Uterus (tissue), 4 donors: ENCODE measurements at places on chromosomes 3 and 15. TPM values are rescaled to one million over a fixed set of nuclear protein-coding genes. Genes with fewer than 3 reads are reported as not detected.

GRCh38 chr3:150733373-150733935 is 29.5 kb downstream of the SIAH2 start:
- no peak for DNase-seq
- no peak overlapping the region for H3K27ac ChIP-seq
- peaks cover 4% of the 10 kb centered on the region for H3K4me1 ChIP-seq

DNA sequence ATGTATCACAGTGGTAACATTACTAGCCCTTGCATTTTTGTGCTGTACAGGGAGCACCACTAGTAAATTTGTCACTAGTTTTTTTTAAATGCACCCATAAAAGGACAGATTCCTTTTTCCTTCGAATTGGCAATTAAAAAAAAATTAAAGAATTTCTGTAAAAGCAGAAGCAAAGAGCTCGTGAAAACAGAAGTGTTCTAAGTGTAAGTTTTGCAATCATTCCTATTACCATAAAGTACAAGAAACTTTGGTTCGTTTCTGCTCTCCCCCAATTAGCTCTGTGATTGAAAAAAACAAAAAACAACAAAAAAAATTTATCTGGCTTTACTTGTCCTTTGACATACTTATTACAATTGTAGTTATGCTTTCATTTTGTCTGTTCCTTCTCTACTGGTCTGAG is 5.3 kb downstream of the SERP1 start:
- no peak for DNase-seq
- H3K4me1 ChIP-seq: no peaks in the 10 kb centered on the region
- no peaks in the 10 kb centered on the region for H3K36me3 ChIP-seq

- no peaks in the 10 kb centered on the region for H3K4me1 ChIP-seq
- H3K36me3 ChIP-seq: no peaks in the 10 kb centered on the region
- no peak overlapping the region for H3K4me3 ChIP-seq
- no peak for DNase-seq
These were observed 21.7 kb upstream of the HACD2 start for GRCh38 chr3:123606527-123606926.

DNA sequence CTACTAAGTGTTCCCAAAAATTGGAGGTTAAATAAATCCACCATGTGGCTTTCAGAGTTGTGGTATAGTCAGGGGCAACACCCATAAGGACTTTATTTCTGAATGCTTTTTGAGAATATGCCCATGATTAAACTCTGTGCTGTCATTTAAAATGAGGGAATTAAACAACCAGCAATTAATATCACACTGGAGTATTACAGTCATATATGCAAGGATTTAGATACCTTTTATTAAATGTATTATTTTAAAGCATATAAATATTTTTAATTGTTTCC is 227.6 kb downstream of the ZPLD1 start:
- H3K27ac ChIP-seq: no peak overlapping the region
- no peak overlapping the region for H3K4me3 ChIP-seq
- no peaks in the 10 kb centered on the region for H3K36me3 ChIP-seq
- no peaks in the 10 kb centered on the region for H3K4me1 ChIP-seq
- H3K27me3 ChIP-seq: no peaks in the 10 kb centered on the region

- no peaks in the 10 kb centered on the region for H3K36me3 ChIP-seq
- H3K27me3 ChIP-seq: no peaks in the 10 kb centered on the region
- no peak overlapping the region for H3K4me3 ChIP-seq
- no peak overlapping the region for H3K27ac ChIP-seq
These were observed 54.8 kb upstream of the VGLL4 start for GRCh38 chr3:11698326-11699082.

- H3K4me3 ChIP-seq: no peak overlapping the region
- peak overlapping the region; percentile 9 for H3K27ac ChIP-seq
- no peaks in the 10 kb centered on the region for H3K27me3 ChIP-seq
- no peaks in the 10 kb centered on the region for H3K36me3 ChIP-seq
These were observed 61.0 kb downstream of the TMEM44 start for GRCh38 chr3:194572143-194572789.

DNA sequence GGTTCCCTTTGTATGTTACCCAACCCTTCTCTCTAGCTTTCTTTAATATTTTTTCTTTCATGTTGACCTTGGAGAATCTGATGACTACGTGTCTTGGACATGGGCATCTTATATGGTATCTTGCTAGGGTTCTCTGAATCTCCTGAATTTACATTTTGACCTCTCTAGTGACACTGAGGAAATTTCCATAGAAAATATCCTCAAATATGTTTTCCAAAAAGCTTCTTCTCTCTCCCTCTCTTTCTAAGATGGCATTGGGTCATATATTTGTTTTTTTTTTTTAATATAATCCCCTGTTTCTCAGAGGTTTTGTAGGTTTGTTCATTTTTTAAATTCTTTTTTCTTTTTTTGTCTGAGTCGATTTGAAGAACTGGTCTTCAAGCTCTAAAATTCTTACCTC is 184.0 kb upstream of the TMC3 start:
- H3K36me3 ChIP-seq: no peaks in the 10 kb centered on the region
- no peak overlapping the region for H3K4me3 ChIP-seq
- no peak overlapping the region for H3K27ac ChIP-seq

GRCh38 chr3:129001806-129002572 is 885 bp downstream of the EFCC1 start:
- H3K4me1 ChIP-seq: no peaks in the 10 kb centered on the region
- no peaks in the 10 kb centered on the region for H3K27me3 ChIP-seq
- H3K27ac ChIP-seq: peak overlapping the region; percentile 72
- no peaks in the 10 kb centered on the region for H3K36me3 ChIP-seq
- no peak for DNase-seq

DNA sequence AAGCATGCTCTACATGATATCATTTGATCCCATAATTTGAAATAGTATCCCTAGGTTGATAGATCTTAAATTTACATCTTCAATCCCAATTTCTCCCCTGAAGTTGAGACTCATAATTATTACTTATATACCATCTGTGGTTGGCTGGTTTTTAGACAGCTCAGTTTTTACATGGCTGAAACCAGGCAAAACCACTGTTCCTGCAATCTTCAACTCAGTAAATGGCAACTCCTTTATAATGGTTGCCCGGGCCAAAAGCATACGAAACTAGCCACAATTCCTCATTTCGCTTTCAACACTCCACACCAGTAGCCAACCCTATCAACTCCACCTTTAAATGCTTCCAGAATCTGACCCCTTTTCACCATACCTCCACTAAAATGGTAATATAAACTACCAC is 118.5 kb downstream of the TGFBR2 start:
- no peaks in the 10 kb centered on the region for H3K27me3 ChIP-seq
- no peaks in the 10 kb centered on the region for H3K36me3 ChIP-seq
- H3K4me3 ChIP-seq: no peak overlapping the region
- H3K27ac ChIP-seq: no peak overlapping the region

DNA sequence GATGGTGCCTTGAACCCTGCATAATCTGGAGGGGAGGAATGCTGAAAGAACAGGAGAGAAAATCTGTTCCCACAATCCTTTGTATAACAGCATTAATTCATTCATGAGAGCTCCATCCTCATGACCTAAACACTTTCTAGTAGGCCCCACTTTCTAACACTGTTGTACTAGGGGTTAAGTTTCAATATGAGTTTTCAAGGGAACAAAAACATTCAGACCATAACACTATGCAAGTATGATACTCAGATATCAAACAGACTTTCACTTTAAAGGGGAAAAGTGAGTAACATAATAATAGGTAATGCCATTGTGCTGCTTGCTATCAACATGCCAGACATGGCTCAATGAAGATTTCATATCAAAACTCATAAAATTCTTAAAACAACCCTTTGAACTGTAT is 32.4 kb upstream of the PLSCR2 start:
- no peak for DNase-seq
- H3K27ac ChIP-seq: no peak overlapping the region

DNA sequence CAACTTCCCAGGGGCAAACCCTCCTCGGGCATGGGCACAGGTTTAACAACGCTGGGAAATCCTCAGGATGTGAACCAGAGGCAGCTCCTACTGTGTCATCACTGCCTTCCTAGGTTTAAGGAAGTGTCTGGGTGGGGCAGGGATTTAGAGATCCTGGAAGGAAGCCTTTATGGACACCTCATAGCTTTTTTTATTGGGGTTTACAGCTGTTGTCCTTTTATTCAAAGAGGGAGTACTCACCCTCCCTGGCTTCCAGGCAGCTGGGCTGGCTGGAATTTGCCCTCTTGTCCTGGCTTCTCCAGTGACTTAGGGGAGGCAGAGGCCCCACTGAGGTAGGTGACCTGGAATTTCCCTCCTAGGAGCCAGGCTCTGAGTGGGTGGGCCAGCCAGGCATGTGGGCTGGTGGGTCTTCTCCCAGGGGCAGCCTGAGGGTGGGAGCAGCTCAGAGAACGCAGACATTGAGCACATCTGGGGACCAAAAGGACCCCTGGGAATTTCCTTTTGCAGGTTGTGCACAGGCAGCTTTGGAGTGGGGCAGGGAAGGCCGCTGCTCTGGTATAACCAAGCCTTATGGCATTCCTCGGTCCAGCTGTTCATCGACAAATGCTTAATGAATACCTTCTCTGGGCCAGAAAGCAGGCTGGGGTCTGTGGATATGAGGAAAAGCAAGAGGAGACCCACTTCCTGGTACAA is 13.5 kb upstream of the FAM3D start:
- no peak for DNase-seq
- no peak overlapping the region for H3K4me3 ChIP-seq
- H3K27ac ChIP-seq: no peak overlapping the region
- no peaks in the 10 kb centered on the region for H3K36me3 ChIP-seq
- no peaks in the 10 kb centered on the region for H3K4me1 ChIP-seq

DNA sequence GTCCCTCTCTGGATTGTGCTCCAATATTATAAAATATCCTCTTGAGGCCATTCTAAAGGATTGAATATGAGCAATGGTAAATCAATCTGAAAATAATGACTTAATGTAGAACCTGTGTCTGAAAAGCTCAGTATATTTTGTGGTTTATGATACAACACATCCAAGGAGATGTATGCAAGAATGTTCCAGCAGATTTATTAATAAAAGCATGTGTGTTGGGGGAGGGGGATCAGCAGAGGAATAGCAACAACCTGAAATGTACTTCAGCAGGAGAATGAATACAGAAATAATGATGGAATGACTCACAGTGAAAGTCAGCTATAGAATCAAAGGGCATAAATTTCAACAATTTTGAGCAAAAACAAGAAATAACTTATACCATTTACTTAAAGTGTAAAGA is 56.7 kb upstream of the NUDT16 start:
- no peaks in the 10 kb centered on the region for H3K4me1 ChIP-seq
- no peaks in the 10 kb centered on the region for H3K27me3 ChIP-seq
- H3K36me3 ChIP-seq: no peaks in the 10 kb centered on the region
- DNase-seq: no peak

GRCh38 chr3:10008588-10009344 is 17.5 kb upstream of the FANCD2 start:
- peak; percentile 89 for DNase-seq
- H3K36me3 ChIP-seq: no peaks in the 10 kb centered on the region
- H3K27me3 ChIP-seq: no peaks in the 10 kb centered on the region
- H3K4me1 ChIP-seq: peaks cover 3% of the 10 kb centered on the region
- H3K4me3 ChIP-seq: peak overlapping the region; percentile 50

DNA sequence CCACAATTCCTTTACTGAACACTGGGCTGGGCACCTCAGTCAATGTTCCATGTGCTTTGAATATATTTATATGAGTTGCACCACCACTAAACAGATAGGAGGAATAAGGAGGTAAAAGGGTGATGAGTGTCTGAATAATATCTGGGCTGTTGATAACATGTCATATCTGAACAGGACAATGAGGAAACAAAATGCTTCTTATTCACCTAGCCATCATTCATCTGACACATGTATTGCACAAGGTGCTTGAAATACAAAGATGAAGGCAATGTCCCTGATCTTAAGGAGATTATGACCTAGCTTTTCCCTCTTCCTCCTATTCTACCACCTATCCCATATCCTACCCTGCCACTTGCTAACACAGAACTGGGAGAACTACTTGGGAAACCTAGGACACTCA is 8.0 kb upstream of the CERS3 start:
- DNase-seq: no peak
- no peaks in the 10 kb centered on the region for H3K36me3 ChIP-seq
- H3K4me1 ChIP-seq: no peaks in the 10 kb centered on the region
- no peak overlapping the region for H3K27ac ChIP-seq

Gene TUSC7
- not detected for total RNA-seq

Gene GOLGA6B
- not detected for total RNA-seq

Gene MOBP
- total RNA-seq: not detected

Gene CYP8B1
- not detected for total RNA-seq

Gene SOX14
- 0.14 TPM for total RNA-seq

Gene ITIH3
- 11.8 TPM for total RNA-seq

Gene THRB
- total RNA-seq: 4.6 TPM
